ENCODE measurements at places on chromosomes 6 and 20. TPM values are rescaled to one million over a fixed set of nuclear protein-coding genes. Genes with fewer than 3 reads are reported as not detected.

PHACTR1 gene
- 2.6 TPM for total RNA-seq

PTP4A1 gene
- total RNA-seq, result 80.1 TPM

GRCh38 chr20:40893610-40894236 lies 134.9 kb upstream of the TOP1 start:
- H3K27ac ChIP-seq, result no peak overlapping the region
- no peak for DNase-seq
- no peaks in the 10 kb centered on the region for H3K36me3 ChIP-seq
- H3K27me3 ChIP-seq, result peaks cover 14% of the 10 kb centered on the region
- H3K4me1 ChIP-seq, result no peaks in the 10 kb centered on the region

- no peaks in the 10 kb centered on the region for H3K36me3 ChIP-seq
- H3K27me3 ChIP-seq, result no peaks in the 10 kb centered on the region
- no peak overlapping the region for H3K27ac ChIP-seq
- H3K4me3 ChIP-seq, result no peak overlapping the region
These were observed 1.4 kb downstream of the BTN1A1 start for GRCh38 chr6:26501482-26501986.

GRCh38 chr6:53758496-53758895 lies 36.3 kb upstream of the LRRC1 start:
- no peak overlapping the region for H3K27ac ChIP-seq
- H3K36me3 ChIP-seq, result no peaks in the 10 kb centered on the region
- no peaks in the 10 kb centered on the region for H3K4me1 ChIP-seq

All from A673 (cell line).